ENCODE measurements at places on chromosomes 5 and 9.

- no peak for DNase-seq
Observed at GRCh38 chr5:91049800-91050199, 333.3 kb downstream of the ARRDC3 start.

- no peak for DNase-seq
Observed at GRCh38 chr5:14834584-14835550, 36.7 kb downstream of the ANKH start.

DNA sequence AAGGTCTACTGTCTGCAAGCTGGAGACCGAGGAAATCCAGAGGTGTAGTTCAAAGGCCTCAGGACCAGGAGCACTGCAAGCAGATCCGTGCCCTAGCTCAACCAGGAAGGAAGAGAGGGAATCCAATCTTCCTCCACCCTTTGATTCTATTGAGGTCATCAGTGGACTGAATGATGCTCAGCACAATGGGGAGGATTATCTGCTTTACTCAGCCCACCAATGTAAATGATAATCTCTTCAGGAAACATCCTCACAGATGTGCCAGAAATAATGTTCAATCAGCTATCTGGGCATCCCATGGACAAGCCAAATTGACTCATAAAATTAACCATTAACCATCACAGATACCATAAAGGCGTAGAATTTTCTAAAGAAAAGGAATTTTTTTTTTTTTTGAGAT lies 92.0 kb downstream of the BASP1 start:
- DNase-seq = no peak

DNA sequence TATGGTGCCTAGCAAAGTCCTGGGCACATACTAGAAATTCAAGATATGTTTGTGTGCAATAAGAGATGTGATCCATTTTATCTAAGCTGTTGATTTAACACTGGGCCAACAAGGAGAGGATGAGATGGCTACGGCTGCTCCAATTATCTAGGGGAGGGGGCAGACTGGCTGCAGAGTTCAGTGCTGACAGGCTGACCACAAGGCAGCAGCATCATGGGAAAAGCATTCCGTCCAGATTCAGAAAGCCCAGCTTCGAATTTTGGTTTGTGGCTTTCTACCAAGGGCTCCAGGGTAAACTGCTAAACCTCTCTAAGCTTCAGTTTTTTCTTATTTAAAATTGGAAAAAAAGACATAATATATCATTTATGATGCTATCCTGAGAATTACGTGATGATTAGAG lies 385.1 kb upstream of the DAP start:
- no peak for DNase-seq

Measured in mesothelial cell of epicardium (in vitro differentiated cells).